H9 (cell line): ENCODE measurements at places on chromosomes 5 and 9. TPM values are rescaled to one million over a fixed set of nuclear protein-coding genes. Genes with fewer than 3 reads are reported as not detected.
A peak's percentile ranks its signal among the peaks of the same experiment; 100 is the strongest.

DNA sequence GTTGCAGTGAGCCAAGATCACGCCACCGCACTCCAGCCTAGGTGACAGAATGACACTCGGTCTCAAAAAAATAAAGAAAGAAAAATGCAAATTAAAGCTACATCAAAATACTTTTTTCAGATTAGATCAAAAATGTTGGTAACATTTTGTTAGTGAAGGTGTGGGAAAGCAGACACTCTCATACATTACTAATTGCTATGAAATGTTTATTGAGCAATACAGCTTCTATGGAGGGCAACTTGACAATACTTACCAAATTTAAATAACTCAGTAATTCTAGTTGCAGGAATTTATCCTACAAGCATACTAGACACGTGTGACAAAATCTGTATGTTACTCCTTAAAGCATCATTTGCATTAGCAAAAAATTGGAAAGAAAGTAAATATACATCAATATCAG lies 4.1 kb downstream of the TRIM23 start:
- DNase-seq = no peak

- DNase-seq = no peak
Measured at GRCh38 chr9:72733895-72734294, 212.5 kb downstream of the TMC1 start.

TLX3 gene
- total RNA-seq = not detected in 2 replicates

SLC45A2 gene
- not detected in 2 replicates for total RNA-seq

DNA sequence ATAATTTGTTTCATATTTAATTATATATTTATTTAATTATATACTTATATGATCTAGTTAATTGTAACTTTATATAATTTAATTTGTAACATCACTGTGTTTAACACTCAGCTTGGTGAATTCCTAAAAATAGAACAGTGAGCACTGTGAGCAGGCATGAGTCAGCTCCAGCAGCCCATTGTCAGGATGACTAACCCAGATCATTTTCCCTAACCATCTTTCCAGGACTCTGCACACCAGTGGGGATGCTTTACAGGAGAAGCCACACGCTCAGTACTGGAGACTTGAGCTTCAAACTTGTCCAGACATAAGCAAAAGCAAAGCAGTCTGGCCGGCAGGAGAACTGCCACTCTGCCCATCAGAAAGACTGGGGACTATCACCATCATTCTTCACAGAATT lies 446.2 kb upstream of the TRPC7 start:
- DNase-seq = no peak

- no peak for DNase-seq
Measured at GRCh38 chr9:4614627-4615026, 47.5 kb upstream of the PLPP6 start.

- DNase-seq = no peak
Measured at GRCh38 chr5:91443023-91443422, 59.9 kb upstream of the ARRDC3 start.

DNA sequence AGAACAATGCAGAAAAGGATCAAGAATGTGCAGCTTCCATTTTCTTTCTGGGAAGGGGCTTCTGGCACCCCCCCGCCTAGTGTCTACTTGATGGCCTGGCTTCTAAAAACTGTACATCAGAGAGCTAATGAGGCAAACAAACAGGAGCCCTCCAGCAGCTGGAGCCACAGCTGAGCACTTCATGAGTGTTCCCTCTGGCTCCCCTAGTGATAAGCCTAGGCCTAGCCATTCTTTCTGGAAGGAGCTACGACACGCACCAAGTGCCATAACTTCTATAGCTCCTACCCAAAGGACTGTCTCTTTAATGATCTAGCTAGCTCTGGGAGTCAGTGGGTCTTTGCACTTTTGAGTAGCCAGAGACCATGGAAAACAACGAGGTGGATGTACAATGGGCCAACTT lies 66.1 kb downstream of the DNAH5 start:
- no peak for DNase-seq

- DNase-seq = no peak
Measured at GRCh38 chr5:167900340-167900935, 391.0 kb upstream of the WWC1 start.

DNA sequence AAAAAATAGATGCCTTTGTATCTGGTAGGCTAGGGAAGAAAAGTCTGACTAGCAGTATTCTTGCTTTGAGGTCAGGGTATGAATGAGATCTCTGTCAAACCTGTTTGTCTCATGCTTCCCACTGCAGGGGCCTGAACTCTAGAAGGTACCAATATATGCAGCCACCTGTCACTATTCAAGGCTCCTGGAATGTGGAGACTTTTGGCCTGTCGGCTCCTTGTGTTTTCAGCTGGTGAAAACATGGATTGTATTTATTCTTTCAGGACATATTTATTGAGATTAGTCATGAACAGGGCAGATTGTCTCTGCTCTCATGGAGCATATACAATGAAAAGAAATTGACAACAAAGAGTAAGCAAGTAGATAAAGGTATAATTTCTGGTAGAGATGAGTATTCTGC lies 255.8 kb downstream of the ARHGAP26 start:
- DNase-seq = no peak

DNA sequence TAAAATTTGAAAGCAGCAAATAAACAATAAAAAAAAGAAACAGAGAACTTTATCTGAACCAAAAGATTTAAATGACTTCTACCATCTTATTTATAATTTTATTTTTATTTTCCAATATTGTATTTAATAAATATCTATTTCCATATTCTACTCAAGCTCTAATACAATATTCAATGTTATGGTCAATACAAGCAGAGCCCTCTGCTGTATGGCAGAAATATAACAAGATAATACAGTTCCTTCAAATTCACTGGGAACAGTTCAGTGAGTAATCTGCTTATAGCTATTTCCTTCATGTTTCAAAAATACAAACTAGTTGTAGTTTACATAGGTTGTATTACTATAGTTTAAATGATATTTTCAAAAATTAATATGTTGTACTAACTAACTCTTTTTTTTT lies 332.7 kb downstream of the PRDM9 start:
- DNase-seq = no peak

TERT gene
- 13.3 and 15.5 TPM in 2 replicates for total RNA-seq

PAEP gene
- not detected in 2 replicates for total RNA-seq

- no peak for DNase-seq
Measured at GRCh38 chr5:93272108-93272507, 308.9 kb downstream of the NR2F1-AS1 start.

DNA sequence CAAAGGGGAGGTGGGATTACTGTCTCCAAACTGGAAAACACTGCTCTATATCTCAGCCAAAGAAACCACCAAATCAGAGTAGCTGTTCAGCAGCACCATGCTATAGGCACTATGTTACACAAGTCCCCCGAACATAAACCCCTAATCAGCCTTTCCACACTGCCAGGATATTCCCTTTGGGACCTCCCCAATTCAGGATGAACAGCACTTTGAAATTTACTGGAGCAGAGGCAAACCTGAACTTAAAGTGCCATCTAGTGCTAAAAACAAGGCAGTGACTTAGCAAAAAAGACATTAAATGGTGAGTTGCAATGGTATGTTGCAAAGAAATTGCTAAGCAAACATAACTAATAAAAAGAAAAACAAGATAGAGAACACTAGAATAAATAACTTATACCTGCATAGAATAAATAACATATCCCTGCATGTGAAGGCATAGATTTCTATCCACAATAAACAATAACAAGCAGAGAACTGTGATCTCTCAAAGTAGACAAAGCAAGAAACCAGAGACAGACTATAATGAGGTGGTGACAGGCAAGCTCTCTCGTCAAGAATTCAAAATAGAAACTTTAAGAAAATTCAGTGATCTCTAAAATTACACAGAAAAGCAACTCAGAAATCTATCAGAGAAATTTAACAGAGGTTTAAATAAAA lies 584.4 kb upstream of the ACO1 start:
- peak; percentile 50 for DNase-seq

DNA sequence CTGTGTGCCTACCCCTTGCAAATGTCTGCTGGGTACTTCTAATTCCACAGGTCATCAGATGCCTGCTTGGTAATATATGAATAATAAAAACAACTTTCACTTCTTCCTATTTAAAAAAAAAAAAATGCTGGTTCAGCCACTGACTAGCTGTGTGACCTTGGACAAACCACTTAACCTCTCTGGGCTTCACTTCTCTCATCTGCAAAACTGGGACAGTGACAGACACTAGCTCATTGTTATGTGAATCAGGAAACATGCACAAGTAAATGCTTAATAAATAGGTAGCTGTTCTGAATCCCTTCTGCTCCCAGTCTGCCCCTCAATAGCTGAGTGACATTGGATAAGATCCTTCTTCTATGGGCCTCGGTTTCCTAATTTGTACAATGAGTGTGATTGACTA lies 62.6 kb upstream of the HAND1 start:
- DNase-seq = no peak

DNA sequence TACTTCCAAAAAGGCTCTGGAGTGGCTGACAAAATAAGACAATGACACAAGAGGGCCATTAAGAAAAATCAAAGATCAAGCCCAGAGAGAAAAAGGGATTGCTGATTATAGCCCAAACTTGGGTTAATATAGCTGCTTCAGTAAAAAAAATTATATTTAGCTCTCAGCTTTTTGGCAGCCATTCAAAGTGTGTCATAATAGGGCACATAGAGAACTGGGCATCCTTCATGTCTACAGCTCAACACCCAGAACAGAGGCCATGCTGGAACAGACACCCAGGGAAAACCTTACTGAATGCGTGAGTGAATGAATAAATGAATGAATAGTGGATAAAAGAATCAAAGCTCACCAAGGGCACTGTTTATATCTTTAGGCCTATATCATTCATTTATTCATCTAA lies 110.1 kb downstream of the SLIT3 start:
- DNase-seq = no peak

GRCh38 chr5:56530626-56531138 lies 284.7 kb upstream of the MAP3K1 start:
- DNase-seq = no peak

DNA sequence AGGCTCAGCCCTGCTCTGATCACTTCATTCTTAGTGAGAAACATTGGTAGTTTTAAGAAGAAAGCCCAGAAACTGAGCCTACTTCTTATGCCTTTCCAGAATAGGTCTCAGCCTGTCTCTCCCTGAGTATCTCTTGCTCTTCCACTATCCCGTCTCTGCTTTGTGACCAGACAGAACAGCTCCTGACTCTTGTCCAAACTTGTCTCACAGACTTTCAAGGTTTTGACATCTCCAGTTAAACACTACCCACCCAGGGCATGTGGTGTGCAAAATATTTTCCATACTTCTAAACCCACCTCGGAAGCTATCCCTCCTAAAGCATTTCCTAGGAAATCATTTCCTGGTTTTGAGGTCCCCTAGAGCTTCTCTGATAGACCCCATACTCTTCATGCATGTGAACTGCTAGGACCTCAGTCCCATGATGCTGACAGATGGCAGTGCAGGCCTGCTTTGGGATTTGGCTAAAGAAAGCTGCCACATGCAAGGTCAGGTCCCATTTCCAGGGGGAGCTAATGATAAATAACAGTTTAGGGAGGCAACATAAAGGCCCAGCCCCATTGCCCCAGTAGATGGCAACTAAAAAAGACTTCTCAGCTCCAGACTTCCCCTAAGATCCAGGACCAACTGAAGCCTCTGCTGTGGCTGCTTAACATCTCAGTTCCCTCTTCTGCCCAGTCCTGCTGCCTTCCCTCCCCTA lies 211.5 kb downstream of the MED10 start:
- no peak for DNase-seq

DNA sequence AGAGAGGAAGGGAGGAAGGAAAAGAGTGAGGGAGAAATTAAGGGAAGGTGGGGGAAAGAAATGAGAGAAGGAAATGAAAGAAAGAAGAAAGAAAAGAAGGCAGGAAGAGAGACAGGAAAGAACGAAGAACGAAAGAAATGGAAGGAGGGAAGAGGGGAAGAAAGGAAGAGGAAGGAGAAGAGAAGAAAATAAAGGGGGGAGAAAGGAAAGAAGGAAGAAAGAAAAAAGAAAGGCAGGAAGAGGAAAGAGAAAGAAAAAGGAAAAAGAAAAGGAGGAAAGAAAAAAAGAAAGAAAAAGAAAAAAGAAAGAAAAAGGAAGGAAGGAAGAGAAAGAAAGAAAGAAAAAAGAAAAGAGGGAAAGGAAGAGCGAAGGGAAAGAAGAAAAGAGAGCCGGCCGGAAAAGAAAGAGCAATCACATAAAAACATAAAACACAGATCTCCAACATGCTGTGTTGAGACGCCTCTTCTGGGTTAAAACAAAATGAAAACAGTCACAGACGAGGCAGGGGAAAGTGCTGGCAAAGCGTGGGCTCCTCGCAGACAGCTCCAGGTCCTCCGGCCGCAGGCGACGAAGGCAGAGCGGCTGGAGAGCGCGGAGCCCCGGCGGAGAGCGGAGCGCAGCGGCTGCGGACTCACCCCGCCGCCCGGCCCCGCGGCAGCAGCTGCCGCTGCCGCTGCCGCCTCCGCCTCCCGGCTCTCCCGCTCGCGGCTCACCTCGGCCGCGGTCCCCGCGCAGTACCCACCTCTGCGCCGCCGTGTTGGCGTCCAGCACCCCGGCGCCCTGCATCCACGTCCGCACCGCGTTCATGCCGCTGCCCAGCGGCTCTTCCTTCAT lies 896 bp downstream of the EBF1 start:
- peak; percentile 36 for DNase-seq

CFAP90 gene
- total RNA-seq = 0.35 and 0.44 TPM in 2 replicates

GRCh38 chr9:117286245-117286644 lies 128.6 kb downstream of the ASTN2 start:
- DNase-seq = no peak

DNA sequence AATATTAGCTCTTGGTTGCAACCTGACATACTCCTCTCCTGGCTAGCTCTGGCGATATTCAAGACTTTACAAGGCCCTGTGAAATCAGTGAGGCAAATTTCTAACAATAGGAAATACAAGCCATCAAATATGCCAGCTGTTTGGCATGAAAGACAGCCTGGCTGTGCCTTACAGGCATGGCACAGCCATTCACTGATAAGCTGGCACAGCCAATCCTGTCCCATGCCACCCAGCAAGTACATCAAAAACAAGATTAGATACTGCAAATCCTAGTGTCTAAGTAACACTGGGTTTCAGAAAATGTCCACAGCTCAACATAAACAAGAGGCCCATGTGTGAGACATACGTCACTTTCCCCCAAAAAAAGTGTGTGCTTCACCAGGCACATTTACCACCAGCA lies 1045.8 kb upstream of the DMAC1 start:
- DNase-seq = no peak

- DNase-seq = no peak
Measured at GRCh38 chr5:67537439-67538148, 341.0 kb upstream of the CD180 start.

CENPK gene
- total RNA-seq = 41.6 and 46.0 TPM in 2 replicates

IER5L gene
- total RNA-seq = 1.0 and 1.3 TPM in 2 replicates

PIP5KL1 gene
- total RNA-seq = 9.0 and 11.6 TPM in 2 replicates

C5orf15 gene
- 32.7 and 33.4 TPM in 2 replicates for total RNA-seq

BARHL1 gene
- total RNA-seq = not detected in 2 replicates
